ENCODE measurements at places on chromosomes 5 and 9.

- DNase-seq, result peak; percentile 42
Observed at GRCh38 chr9:101398930-101399642, 435 bp downstream of the ZNF189 start.

DNA sequence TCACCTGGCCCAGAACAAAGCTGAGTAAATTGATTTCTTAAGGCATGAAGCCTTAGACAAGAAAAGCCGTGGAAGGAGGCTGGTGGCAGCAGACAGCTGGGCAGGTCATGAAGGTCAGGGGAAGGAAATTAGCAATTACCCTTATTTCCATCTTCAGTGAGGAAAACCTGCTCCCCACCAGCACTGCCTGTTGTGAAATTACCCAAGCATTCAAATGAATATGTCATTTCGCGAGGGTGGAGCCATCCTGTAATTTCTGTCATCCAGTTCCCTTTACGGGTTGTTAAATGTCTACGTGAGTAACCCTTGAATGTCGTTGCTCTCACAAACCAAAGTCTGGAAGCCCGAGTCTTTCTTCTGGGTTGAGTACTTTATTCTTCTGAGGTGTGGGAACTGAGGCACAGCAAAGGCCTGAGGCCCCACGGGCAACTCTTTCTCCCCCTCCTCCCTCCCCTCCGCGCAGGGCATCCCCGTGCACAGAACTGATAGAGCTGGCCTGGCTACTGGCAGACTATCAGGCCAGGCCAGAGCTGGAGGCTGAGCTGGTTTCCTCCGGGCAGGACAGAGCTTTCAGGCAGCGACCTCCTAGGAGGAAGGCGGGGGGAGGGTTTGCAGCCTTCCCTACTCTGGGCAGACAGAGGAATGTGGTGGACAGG, 22.0 kb upstream of the AK3 start:
- peak; percentile 87 for DNase-seq

DNA sequence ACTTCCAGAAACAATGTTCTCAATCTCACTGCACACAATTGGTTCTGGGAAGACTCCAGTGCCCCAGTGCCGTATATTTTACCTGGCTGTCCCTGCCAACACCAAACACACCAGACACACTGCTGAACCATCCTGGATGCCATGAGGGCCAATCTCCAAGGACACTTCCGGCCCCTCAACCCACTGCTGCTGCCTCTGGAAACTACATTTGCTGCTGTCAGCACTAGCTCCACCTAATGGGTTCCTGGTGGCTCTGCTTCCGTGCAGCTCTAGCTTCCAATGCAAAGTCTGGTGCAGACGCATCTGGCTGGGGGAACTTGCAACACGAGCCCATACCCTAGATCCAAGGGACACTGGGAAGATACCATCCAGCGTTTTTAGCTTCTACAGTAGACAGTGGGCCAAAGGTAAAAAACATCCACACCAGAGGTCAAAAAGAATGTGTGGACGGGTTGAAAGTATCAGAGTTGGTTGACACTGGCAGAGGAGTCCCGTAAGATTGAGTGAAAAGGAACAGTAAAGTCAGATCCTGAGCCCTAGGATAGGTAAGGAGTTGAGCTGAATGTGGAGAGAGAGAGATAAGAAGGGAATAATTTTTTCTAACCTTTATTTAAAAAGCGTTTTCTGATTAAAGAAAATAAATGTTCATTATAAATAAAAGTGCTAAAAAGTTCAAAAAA, 99.7 kb upstream of the KIF2A start:
- DNase-seq, result no peak

DNA sequence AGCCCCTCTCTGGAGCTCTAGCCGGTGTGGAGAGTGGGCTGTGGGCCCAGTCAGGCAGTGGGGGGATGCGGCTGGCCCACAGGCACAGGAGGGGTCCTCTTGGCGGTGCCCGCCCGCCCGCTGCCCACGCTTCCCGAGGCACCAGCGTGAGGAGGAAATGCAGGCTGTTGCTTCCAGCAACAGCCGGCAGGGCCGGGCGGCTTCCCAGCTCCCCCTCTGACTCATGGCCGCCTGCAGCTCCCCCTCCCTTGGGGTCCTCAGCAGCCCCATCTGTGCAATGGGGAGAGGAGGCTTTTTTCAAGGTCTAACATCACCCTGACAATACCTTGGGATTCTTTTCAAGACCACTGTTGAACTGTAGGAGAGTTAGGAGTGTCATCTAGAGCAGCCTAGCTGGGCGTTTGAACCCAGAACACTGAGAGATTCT, 10.4 kb downstream of the CXXC5 start:
- DNase-seq, result no peak

DNA sequence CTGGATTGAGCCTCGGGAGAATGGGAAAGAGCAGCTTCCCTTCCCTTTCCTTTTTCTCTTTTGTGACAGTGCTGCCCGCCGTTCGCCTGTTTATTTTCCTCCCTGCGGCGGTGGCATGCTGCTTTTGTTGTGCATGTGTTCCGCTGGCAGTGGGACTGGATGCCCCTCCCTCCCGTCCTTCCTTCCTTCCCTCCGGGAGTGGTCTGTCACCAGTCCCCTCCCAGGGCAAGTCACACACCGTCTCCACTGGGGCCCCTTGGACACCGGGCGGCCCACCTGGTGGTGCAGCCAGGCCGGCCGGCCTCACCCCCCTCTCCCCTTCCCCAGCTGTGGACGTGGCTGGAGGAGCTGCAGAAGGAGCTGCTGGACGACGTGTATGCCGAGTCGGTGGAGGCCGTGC, 214.7 kb downstream of the TRIO start:
- no peak for DNase-seq

GRCh38 chr5:54178991-54179390, 131.4 kb downstream of the ARL15 start:
- DNase-seq, result no peak

Data from hematopoietic multipotent progenitor cell treated with erythropoietin and hydrocortisone succinate and interleukin-3 and kit ligand, for 17 days (in vitro differentiated cells).